ENCODE measurements at places on chromosomes 5 and 9. TPM values are rescaled to one million over a fixed set of nuclear protein-coding genes. Genes with fewer than 3 reads are reported as not detected.

Gene C1QTNF3
- total RNA-seq, result 3.8 TPM

Gene ZNF354C
- 1.1 TPM for total RNA-seq

Gene NTNG2
- 1.1 TPM for total RNA-seq

Gene ANKRD34B
- not detected for total RNA-seq

Gene FAM153A
- total RNA-seq, result 8.5 TPM

Gene SLC6A19
- 5.8 TPM for total RNA-seq

Gene FOXD4L5
- 0.31 TPM for total RNA-seq

Gene BARHL1
- not detected for total RNA-seq

Gene FAM151B
- total RNA-seq, result 1.7 TPM

Gene RFESD
- total RNA-seq, result 0.84 TPM

Gene FOXD1
- total RNA-seq, result not detected

Gene IL9
- total RNA-seq, result not detected

Gene CDH12
- total RNA-seq, result not detected

Gene RETREG1
- 100 TPM for total RNA-seq

Gene DDX4
- total RNA-seq, result not detected

Gene C9orf57
- total RNA-seq, result not detected

Gene INPP5E
- 10.5 TPM for total RNA-seq

Gene BTNL3
- total RNA-seq, result 20.5 TPM

Gene FGF10
- 3.5 TPM for total RNA-seq

Gene SH3TC2
- total RNA-seq, result 0.47 TPM

Gene ROR2
- total RNA-seq, result 8.3 TPM

Gene RUSC2
- 7.7 TPM for total RNA-seq

Gene BTNL8
- total RNA-seq, result 33.0 TPM

Gene PCDHGB7
- total RNA-seq, result 3.0 TPM

Gene PITX1
- total RNA-seq, result 6.2 TPM

Gene PCDH12
- total RNA-seq, result 0.95 TPM

Gene TMEM252
- 0.89 TPM for total RNA-seq

Gene TMEM141
- 377 TPM for total RNA-seq

Gene IL33
- 11.4 TPM for total RNA-seq

Gene SOWAHA
- total RNA-seq, result 38.8 TPM

Gene DMRTA1
- total RNA-seq, result 0.64 TPM

Gene OTP
- not detected for total RNA-seq

Gene ADAMTS16
- not detected for total RNA-seq

Gene SRA1
- total RNA-seq, result 39.0 TPM

Gene PPP2R2B
- total RNA-seq, result 1.1 TPM

Gene FKTN
- 15.7 TPM for total RNA-seq

All from left colon (tissue), 2 donors.